Stimulated activated CD4-positive, alpha-beta T cell treated with anti-CD3 and anti-CD28 coated beads, TNF-alpha, amount 100 ng/mL, for 1 hour (primary cell): ENCODE measurements at places on chromosomes 5 and 9.

GRCh38 chr5:159601216-159601615, 270.9 kb upstream of the IL12B start:
- no peak for DNase-seq

DNA sequence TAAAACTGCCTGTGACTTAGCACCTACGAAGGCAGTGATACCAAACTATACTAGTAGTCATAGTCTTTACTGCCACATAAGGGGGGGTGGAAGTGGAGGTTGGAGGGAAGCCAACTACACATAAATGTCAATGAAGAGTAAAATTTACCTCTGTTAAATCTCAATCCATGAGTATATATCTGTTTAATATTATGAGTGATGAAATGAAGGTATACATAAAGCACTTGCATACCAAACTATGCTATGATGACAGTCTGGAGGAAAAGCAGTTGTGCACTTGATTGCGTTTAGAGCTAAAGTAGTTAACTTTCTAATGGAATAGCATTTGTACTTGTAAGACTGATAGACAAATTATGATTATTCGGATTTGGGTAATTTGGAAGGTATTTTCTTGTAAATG, 129.2 kb upstream of the POU5F2 start:
- DNase-seq: no peak

GRCh38 chr5:154472871-154473580, 5.0 kb downstream of the HAND1 start:
- DNase-seq: no peak

- DNase-seq: no peak
Measured at GRCh38 chr5:72224946-72225463, 95.0 kb downstream of the MRPS27 start.

- no peak for DNase-seq
Measured at GRCh38 chr9:86563350-86563749, 209.1 kb upstream of the TUT7 start.

GRCh38 chr5:16524286-16524685, 58.7 kb upstream of the ZNF622 start:
- DNase-seq: no peak

DNA sequence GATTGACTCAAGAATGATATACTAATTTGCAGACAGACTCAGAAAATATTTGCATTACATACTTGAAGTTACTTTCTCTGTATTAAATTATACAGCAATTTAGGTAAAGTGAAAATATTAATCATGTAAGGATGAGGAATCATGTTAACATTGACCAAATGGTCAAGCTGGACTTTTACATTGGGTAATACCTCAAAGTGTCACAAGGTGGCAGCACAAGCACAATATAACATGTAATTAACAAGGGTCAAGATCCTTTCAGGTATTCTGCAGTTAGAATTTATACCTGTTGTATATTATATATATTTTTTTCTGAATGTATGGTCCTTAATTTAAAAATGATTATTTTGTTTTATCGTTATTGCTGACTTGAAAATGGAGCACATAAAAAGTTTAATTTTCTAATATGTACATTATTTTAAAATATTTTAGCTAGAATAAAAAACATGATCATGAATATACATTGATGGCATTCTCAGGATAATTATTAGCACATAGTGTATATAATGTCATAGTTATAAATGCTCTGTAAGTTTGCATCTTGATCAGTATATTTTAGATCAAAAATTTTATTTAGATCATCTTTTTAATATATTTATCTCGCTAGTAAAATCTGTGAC, 8.6 kb downstream of the HAPLN1 start:
- no peak for DNase-seq

GRCh38 chr9:122389799-122390481, 19.1 kb downstream of the PTGS1 start:
- no peak for DNase-seq

DNA sequence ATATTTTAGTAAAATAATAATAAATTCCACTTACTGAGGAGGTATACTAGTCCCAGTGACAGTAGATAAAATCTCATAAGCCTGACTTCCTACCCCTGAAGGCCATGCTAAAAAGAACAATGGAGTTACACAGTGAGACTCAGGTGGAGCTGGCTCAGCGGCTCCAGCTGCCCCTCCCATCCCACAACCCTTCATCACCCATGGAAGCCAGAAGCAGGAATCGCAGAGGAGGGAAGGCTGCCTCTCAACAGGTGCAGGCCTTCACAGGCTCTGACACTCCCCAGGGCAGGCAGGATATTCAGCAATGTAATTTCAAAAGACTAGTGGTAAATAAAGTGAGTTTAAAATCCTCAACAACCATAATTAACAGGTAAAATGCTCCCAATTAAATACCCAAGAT, 67.5 kb downstream of the FANCC start:
- no peak for DNase-seq

DNA sequence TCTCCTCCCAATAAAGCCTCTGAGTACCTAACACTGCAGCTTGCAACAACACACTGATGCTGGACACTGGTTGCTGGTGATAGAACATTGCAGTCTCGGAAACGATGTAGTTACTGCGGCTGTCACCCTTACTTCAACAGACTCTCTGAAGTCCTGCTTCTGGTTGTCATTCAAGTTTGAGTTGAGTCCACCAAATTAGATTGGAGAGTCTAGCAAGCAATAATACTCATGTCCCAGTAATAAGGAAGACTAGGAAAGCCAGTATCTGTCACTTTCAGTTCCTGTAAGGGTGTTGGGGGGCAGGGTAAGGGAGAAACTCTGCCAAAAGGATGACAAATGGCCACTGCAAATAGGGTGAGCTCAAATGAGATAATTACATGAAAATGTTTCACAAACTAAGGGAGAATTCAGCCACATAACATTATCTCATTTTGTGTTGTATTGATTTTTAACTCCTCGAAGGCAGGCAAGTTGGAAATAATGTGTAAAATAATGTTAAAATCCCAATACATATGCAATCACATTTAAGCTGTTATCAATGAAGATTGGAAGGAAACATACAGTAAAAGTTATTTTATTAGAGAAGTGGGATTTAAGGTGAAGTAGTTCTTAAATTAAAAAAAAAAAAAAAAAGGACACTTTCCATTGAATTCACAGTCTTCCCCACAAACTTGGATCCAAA, 849 bp upstream of the IFT74 start:
- no peak for DNase-seq

- DNase-seq: no peak
Measured at GRCh38 chr5:158398360-158399201, 539.6 kb upstream of the CLINT1 start.

DNA sequence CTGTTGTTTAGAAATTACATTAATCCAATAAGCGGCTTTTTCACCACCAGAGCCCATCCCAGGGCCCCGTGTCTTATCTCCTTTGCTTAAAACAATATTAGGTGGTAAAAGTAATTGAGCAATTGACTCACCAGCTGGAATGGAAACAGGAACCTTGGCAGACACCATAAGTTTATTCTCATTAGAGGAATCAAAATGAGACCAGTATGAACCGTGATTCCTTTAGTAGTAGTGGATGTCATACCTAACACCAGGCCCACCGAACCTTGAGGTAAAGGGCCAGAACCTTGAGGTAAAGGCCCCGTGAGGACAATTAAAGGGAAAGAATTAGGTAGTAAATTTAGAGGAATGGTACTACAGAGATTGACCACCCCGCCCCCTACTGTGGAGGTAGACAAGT, 16.5 kb downstream of the HSDL2 start:
- no peak for DNase-seq

- no peak for DNase-seq
Measured at GRCh38 chr5:14859980-14860379, 11.6 kb downstream of the ANKH start.

DNA sequence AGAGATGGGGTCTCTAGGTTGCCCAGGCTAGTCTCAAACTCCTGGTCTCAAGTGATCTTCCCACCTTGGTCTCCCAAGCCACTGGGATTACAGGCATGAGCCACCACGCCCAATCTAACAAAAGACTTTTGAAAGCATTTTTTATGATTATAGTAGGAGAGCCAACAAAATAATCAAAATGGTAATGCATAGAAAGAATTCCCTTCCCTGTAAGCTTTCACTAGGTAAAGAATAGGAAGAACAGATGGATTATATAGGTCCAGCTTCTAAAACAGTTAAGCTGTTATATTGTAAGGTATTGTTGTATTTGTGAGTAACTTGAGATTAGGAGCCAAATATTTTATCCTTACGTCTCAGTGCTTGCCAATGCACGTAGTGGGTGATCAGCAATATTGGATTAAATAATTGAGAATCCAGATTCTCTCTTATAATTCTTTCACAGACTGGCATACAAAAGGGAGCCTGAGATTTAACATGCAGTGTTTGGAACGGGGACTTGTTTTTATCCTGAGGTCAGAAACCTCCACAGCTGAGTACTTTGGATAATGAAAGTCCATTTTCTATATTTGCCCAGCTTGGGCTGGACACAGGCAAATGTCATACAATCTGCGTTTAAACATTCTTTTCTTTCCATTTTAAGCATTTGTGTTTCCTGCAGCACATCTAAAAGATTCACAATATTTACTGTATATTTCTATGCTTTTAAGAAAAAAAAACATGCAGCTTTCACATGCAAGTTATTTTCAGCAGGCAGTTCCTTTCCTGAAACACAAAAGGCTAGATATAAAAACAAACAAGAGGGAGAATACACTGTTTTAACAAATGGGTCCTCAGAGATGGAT, 238.4 kb downstream of the ARRDC3 start:
- DNase-seq: no peak

DNA sequence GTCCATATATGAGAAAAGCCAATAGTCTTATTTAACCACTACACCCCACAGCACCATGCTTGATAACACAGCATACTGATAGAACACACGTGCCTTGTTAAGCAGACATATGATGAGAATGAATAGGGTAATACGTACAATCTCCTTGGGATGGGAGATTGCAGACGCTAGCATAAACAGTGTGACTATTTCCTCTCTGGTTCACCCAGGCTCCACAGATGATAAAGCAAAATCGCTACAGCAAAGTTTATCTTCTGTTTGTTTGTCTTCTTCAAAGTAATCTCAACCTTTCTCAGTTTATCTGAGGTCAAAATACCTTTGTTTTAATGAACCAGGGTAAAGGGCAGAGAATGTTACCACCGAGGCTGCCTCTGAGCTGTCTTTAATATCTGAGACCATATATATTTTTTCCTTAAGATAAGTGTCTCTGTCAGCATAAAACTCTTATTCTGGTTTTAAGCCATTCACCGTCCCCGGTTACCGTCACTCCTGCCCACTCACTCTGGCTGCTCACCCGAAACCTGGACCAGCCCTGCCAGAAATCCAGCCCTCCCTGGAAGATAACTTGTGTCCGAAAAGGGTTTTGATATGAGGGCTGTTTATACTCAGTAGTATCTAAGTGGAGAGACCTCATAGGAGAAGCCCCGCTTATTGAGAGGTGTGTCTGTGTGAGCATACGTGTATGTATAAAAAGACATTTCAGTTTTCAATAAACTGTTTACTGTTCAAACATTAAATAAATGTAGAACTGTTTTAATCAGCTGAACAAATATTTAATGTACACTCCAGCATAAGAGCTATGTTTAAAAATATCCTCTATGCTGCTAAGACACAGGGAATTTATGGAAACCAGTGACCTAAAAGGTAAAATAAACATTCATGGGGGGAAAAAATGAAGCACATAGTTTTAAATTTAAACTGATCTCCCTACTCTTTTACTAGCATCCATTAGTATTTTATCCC, 465.4 kb downstream of the RASEF start:
- no peak for DNase-seq

DNA sequence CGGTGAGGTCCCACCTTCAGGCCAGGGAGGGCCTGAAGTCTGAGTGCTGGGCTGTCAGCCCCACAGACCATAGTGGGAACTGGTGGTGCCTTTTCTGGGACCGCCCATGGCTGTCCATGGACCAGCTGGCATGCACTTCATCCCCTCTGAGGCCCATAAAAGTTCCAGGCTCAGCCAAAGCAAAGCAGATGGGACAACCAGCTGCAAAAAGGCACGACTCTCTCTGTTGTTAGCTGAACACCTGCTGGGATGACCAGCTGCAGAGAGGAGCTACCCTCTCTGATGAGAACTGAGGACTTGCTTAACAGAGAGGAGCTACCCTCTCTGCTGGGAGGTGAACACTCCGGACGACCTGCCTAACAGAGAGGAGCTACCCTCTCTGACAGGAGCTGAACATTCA, 844.3 kb upstream of the DMAC1 start:
- DNase-seq: no peak

- DNase-seq: no peak
Measured at GRCh38 chr9:8456344-8456743, 656.8 kb upstream of the DMAC1 start.
